Stimulated activated CD4-positive, alpha-beta T cell treated with anti-CD3 and anti-CD28 coated beads, Interleukin-15, amount 100 ng/mL, for 1 hour (primary cell): ENCODE measurements at places on chromosomes 1 and 21.

GRCh38 chr21:41786509-41786987, 19.7 kb upstream of the RIPK4 start:
- no peak for DNase-seq

DNA sequence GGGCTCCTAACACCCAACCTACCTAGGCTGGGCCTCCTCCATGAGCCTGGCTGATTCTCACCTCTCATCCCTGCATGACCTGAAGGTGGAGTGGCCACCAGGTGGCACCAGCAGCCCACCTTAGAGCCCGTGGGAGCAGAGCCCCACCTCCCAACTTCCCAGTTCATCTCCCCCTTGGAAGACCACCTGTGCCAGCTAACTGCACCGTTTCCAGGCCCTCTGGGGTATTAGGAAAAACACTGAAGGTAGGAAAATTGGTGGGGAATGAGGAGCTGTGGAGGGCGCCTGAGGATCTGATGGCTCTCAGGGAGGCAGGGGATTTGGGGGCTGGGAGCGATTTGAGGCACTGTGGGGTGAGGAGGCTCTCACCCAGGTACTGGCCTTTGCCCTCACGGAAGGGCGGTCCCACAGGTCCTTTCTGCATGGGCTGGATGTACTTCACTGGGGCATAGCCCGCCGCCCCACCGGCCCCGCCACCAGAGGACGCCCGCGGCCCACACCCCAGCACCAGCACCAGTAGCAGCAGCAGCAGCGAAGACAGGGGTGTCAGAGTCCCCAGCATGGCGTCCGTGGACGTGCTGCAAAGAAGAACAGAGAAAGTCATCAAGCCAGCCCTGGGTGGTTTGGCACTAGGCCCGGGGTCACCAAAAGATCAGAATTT, 11.1 kb downstream of the ADPRS start:
- peak; percentile 57 for DNase-seq

- no peak for DNase-seq
Observed at GRCh38 chr1:245363461-245364200, 208.8 kb downstream of the KIF26B start.

DNA sequence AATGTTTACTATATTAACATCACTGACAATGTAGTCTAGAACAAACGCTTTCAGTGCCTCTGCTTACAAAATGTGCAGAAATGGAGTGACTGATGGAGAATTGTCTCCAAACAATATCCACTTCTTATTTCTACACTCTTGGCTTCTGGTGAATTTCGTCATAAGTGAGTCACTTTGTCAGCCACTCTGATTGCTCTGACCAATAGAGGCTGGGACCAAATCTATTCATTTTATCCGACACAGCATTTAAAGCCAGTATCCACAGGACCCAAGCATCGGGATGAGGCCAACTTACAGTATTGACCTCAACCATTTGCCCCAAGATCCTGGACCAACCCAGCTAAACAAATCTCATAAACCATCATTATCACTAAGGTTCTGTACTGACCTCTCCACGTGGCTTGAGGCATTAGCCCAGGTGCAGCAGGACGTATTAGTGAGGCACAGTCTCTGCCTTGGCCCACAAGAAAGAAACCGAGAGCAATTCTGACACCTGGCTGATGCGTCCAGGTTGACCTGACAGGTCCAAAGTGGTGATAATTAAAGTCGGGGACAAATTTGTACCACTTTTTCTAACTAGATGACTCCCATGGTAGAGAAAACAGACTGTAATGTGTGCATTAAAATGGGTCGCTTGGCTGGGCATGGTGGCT, 53.3 kb upstream of the ERO1B start:
- no peak for DNase-seq

DNA sequence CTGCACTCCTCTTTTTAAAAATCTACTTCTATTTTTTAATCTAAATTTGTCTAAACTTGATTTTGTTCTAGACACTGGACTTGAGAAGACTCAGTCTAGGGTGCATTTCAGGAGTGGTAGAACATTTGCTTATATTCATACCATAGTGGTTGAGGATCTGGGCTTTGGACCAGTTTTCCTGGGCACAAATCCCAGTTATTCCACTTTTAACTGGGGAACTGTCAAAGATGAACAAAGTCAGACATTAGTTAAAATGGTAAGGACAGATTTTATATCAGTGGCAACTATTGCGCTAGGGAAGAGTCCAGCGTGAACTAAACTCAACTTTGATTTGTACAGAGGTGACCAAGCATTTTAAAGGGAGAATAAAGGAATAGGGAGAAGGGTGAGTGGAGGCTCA, 102.4 kb downstream of the FMN2 start:
- no peak for DNase-seq

DNA sequence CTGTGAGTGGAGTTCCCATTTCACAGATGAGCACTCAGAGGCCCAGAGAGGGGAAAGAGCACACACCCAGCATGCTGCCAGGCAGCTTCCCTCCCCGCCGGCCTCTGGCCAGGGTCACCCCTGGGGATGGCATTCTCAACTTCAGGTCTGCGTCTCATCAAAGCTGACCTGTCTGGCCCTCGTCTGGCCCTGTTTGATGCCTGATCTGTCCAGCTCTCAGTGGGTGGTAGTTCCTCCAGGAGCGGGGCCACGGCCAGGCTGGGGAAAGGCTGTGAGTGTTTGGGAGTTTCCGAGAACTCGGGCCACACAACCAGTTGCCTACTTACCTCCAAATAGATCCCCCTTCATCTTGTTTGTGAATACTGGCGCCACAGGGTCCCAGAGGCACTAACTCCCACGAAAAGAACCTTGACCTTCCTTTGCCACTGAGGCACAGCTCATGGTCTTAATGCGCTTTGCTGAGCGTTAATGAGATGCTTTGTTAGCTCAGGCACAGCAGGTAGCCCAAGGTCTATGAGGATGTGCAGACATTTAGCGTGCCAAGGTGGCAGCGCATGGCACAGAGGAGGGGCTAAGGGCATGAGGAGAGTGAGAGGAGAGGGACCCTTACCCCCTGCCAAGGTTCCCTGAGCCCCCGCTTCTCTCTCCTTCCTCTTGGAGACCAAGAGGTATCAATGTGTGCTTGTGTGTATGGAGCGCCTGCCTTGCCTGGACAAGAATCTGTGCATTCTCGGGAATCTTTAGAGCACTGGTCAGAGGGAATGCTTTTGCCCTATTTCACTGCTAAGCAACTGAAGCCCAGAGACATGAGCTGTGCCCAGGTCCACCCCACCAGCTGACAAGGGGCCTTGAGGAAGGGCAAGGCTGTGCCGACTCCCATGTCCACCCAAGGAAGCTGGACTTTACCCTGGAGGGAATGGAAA, 61.2 kb downstream of the DISP3 start:
- DNase-seq = no peak

DNA sequence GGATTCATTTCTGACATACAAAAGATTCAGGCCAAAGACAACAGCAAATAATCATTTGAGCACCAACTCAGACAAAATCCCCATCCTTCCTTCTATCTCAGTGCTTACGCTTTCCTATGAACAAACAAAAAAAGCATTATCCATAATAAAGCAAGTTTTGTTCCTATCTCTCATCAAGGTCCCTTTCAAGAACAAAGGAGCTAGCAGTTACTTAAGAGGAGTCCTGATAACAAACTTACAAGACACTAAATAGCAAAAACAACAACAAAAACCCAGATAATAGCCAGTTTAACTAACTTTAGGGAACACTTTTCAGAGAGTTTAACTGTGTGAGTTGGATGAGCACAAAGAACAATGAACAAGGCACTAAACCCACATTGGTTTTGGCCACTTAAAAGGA, 10.5 kb downstream of the EVI5 start:
- DNase-seq = no peak

DNA sequence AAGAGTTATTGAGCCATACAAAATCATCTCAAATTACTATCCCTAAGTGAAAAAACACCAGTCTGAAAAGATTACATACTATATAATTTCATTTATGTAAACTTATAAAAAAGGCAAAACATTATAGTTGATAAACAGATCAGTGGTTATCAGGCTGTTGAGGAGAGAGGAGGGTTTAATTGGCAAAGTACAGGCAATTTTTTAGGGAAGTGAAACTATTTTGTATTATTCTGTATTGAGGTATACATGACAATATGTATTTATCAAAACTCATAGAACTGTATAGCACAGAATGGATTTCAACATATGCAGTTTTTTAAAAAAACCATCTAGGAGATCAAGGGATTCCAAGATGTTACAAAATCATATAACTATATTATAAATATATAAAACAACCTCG, 403.7 kb downstream of the LTN1 start:
- no peak for DNase-seq

GRCh38 chr1:86778569-86779239, 74.3 kb downstream of the SH3GLB1 start:
- no peak for DNase-seq

DNA sequence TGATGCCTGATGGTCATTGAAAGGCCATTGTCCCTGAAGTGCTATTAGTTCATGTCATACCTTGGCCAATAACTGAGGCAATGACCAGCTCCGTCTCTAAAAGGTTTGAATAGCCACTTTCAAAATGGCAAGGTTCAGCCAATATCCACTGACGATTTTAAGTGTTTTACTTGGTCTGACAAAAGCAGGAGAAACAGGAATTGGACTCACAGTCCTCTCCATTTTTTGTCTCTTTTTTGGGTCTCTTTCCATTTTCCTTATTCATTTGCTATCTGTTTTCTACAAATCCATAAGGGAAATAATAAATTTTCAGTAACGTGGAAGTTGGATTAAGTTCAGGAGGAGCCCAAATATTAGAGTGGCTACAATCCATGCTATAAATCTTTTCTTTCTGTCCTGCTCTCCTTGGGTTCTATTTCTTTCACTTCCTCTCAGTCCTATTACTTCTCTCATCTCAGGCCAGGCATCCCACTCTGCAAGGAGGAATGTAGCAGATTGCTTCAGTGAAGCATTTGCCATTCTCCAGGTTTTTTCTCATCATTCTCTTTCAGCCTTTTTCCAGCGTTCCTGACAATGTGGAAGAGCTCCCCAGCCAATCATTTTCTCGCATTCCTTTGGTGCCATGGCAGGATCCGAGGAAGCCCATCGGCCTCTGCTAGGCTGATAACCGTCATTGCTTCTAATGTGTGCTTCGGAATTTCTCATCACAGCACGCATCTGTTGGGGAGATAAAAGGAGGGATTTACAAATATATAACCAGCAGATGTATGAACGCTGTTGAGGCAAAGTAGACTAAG, 414.5 kb downstream of the ADGRL2 start:
- DNase-seq = no peak

- DNase-seq = no peak
Observed at GRCh38 chr1:54338464-54338863, 67.7 kb downstream of the SSBP3 start.

DNA sequence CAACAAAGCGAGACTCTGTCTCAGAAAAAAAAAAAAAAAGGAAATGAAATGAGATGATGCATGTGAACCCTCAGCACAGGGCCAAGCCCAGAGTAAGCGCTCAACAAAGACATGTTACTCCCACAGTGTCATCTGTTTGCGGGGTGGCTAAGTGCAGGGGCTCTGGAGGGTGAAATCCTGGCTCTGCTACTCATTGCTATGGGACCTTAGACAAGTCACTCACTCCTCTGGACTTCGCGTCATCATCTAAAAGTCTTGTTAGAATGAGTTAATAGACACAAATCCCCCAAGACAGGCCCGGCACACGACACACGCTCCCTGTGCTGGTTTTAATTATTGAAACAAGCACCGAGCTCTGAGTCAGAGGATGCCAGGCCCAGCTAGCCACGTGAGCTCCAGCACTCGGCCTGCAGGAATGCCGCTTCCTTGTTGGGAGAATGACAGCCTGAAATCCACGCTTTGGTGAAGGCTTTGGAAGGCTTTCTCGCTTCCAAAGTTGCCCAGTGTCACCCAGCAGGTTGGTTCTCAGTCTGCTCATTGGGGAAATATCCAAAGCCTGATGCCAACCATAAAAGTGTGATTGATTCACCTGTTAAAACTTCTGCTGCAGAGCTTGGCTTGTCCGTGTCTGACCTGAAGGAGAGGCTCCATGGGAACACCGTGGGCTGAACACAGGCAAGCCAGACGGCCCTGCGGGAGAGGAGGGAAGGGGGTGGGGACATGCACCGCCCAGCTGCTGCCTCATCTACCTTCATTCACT, 36.7 kb upstream of the TARDBP start:
- DNase-seq = no peak

DNA sequence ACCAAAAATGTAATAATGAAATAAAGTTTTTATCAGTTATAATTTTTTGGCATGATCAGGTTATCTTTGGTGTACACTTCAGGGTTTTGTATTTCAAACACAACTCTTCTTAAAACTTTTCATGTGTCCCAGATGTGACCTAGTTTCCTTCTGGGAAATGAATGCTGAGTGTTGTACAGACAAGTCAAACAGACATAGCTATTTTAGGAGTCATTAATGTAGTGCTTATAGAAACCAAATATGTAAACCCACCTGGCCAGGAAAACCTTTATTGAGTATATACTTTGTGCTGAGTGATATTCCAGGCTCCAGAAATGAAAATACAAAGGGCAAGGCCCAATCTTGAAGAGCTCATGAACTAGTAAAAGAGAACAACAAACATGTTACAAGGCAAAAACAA, 25.9 kb upstream of the HOOK1 start:
- DNase-seq = no peak

GRCh38 chr1:193157360-193157759, 29.1 kb downstream of the B3GALT2 start:
- DNase-seq = no peak
